Activated naive CD4-positive, alpha-beta T cell (primary cell): ENCODE measurements at places on chromosomes 6 and 20.

GRCh38 chr20:23881371-23881770 lies 1.8 kb upstream of the CST5 start:
- no peak for DNase-seq

GRCh38 chr6:106247293-106247692 lies 78.3 kb downstream of the ATG5 start:
- no peak for DNase-seq

DNA sequence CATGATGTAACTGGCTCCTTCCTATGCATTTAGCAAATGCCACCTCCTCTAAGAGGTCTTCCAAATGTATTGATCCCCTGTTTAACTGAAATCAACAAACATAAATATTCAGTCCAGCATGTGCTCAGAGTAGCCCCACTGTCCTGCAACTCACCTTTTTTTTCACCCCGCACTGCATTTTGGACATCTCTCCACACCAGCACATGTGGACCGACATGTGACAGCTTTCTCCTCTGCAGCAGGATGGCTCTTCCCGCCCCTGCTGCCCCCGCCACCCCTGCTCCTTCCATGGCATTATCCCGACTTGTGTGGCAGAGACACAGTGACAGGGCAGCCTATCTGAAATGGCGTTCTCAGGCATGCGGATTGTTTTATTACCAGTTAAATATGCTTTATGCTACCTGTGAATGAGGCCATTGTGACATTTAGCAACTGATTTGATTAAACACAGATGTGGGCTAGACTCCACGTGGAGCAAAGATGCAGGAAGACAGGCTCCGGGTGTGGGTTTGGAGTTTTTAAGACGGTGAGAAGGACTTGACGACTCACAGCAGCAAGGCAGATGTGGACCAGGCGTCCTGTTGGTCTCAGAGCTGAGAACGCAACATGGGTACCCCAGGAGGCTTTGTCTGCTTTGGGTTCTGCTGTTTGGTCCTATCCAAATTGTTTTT lies 161.2 kb downstream of the EYA2 start:
- no peak for DNase-seq

- no peak for DNase-seq
Measured at GRCh38 chr6:27672113-27672799, 199.4 kb upstream of the ZNF184 start.

- DNase-seq = no peak
Measured at GRCh38 chr6:30882759-30883684, 1.3 kb upstream of the DDR1 start.

GRCh38 chr20:32651537-32651936 lies 22.2 kb downstream of the C20orf203 start:
- no peak for DNase-seq

DNA sequence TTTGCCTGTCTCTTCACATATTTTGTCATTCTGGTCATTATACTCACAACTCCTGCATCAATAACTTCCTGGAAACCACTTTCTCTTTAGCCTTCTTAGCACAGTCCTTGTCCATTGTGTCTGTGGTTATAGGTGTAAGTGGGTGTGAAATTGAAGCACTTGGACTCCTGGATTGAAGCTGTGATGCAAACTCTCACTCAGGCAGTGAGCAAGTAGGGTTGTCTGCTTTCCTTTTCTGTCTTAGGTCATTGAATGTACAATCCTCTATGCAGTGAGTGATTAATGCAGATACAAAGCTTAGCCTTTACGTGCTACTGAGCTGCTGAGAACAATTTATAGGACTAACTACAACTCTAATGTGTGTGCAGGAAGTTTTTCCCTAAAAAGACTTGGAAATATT lies 54.8 kb downstream of the ADGRB3 start:
- no peak for DNase-seq

DNA sequence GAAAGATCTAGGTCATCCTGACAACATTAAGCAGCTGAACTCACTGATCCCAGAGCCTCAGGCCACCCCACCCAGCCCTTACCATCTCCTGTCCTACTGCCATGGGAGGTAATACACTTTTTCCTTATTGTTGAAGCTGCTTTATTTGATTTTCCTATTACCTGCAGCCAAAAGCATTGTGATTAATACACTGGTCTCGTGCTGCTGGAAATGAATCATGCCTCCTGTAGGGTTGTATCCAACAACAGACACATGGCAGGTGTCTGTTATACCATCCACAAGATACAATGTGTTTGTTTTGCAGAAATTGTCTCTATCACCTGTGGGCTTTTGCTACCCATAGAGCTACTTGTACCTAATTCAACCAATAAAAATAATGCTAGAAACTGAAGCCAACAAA lies 34.2 kb downstream of the MYLIP start:
- no peak for DNase-seq

- no peak for DNase-seq
Measured at GRCh38 chr6:1598886-1599285, 10.8 kb upstream of the FOXC1 start.

DNA sequence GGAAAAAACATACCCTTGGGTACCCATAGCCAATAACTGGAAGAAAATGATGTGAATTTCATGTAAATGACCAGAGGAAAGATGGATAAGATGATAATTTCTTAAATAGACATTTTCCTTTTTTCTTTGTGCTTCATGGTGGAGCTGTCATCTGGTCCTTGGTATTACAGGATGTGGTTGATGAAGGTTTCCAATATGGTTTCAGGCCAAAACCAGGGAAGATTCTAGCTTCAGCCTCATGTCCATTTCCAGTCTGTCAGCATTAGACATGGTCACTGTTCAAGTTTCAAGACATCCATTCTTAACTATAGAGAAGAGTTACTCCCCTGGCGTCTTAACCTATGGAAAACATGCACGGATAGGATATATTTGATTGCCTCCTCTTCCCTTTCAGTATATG lies 63.6 kb downstream of the SSR1 start:
- DNase-seq = no peak

DNA sequence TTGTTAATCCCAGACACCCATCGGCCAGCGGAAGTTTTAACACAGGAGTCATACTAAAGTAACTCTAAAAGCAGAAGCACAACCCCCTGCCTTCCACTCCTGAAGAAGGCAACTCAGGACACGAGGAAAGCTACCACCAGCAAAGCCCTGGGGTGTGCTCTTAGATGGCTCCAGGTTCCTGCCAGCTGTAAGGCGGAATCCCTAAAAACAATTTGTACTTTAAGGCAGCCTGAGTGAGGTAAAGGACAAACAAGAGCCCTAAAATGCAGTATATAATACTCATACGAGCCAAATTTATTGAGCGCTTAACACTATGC lies 8.7 kb downstream of the NDRG3 start:
- no peak for DNase-seq

GRCh38 chr6:90938122-90938521 lies 351.2 kb upstream of the MAP3K7 start:
- DNase-seq = no peak

- no peak for DNase-seq
Measured at GRCh38 chr6:147204060-147204785, at the start of gene STXBP5. STXBP5 (plus strand) TSS chr6:147204417; CDS start chr6:147204533, 116 bp downstream.

DNA sequence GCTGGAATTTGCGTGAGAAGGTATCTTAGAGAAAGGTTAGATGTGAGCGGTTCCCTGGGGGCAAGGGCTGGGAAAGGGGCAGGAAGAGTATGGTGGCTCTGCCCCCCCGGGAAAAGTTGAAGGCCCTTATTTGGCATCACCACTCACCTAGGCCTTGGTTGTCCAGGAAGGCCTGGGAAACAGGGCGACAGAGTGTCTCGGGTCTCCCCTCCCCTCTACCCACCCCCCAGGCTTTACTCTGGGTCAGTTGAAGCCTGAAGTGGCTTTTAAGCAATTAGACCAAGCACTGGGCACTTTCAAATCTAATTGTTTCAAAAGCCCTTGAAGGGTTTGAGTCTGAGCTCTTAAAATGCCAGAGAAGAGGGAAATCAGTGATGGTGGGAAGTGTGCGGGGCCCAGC lies 30.2 kb upstream of the FOXP4 start:
- DNase-seq = no peak

- DNase-seq = no peak
Measured at GRCh38 chr20:61819921-61820825, 245.5 kb downstream of the TAF4 start.

- DNase-seq = no peak
Measured at GRCh38 chr6:151630387-151630786, 136.6 kb downstream of the CCDC170 start.

DNA sequence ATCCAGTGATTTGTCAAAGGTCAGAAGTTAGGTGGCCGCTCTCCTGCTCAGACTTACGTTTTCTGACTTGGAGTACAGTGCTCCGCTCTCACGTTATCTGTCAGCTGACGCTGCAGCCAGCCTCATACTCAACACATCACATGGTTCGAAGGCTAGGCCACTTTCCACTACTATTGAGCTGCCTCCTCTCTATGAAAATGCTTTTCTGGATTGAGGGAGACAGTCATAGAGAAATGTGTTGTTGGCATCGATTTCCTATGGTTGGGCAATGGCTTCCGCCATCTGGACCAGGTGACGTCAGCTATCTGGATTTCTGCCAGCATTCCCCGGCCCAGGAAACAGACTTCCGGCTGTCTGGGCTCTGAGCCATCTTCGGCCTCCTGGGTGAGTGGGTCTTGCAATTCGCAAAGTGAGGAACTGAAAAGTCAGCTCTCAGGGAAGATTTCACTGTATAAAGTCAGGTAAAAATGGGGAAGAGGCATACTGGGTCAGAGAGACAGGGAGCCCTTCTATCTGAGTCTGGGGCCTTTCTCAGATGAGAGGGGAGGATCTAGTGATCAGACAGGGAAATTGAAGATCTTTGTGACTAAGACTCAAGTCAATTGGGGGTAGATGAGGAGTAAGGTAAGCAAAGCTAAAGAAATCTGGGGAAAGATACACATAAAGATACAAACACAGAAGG lies 37.5 kb upstream of the IER3 start:
- no peak for DNase-seq

DNA sequence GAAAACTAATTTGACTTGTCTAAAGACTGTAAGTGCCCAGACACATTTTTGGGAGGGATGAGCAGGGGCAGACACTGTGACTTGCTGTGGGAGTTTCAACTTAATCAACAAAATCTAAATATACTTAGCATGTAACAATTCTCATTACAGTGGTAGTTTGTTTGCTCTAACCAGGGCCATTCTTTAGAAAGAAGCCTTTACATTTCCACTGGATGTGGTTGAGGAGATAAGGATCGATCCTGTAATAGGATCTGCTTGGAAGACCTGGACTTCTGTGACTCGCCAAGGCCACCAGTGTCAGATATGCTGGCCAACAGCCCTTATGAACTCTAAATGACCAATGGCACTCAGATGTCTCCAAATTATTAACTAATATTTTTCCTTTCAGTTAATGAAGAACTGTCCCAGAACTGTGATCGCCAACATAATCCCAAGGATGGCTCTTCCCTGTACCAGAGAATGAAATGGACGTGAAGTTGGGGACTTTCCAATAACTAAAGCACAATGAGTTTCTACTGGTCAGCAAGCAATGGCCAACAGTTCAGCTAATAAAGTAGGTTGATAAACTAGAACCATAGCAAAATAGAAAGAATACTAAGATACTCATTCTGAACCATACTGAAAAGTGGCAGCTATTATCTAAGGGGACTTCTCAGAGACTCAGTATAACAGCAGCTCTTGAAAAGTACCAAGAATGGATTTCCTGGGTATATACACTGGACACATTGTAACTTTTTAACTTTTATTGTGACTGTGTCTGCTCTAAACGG lies 7.5 kb downstream of the SMLR1 start:
- DNase-seq = no peak

DNA sequence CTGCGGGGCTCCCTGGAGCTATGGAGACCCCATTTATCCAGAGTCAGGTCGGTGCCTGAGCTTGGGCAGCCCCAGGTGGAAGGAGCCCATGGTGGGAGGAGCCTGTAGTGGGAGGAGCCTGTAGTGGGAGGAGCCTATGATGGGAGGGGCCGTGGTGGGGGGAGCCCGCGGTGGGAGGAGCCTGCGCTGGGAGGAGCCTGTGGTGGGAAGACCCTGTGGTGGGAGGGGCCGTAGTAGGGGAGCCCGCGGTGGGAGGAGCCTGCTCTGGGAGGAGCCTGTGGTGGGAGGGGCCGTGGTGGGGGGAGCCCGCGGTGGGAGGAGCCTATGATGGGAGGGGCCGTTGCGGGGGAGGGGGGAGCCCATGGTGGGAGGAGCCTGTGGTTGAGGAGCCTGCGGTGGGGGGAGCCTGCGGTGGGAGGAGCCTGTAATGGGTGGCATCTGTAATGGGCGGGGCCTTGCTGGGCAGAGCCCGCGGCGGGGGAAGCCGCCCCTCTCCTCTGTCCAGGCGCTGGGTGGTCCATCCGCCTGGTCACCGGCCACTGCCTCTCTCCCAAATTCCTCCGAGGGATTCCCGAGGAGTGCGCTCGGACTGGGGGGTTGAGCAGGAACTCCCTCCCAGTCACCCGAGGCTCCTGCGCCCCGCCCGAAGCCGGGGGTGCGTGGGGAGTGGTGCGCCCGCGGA lies 567 bp upstream of the FNDC11 start:
- peak; percentile 91 for DNase-seq

DNA sequence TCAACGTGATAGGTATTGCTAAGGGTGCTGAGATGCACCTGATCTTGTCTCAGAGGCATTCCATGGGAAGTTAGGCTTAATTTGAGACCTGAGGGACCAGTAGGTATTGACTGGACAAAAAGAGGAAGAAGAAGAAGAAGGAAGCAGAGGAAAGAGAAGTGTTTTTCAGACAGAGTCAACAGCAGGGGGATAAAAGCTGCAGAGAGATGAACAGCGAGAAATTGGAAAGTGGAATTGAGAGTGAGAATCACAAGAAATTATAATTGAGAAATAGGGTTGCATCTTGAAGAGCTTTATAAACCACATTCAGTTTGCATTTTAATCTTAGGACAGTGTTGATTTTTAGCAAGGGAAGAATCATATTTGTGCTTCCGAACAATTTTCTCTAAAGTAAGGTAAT lies 254.0 kb downstream of the CD83 start:
- DNase-seq = no peak

- no peak for DNase-seq
Measured at GRCh38 chr6:83073615-83074014, 6.1 kb downstream of the DOP1A start.
